Endodermal cell (in vitro differentiated cells): ENCODE measurements at places on chromosomes 5 and 9.

DNA sequence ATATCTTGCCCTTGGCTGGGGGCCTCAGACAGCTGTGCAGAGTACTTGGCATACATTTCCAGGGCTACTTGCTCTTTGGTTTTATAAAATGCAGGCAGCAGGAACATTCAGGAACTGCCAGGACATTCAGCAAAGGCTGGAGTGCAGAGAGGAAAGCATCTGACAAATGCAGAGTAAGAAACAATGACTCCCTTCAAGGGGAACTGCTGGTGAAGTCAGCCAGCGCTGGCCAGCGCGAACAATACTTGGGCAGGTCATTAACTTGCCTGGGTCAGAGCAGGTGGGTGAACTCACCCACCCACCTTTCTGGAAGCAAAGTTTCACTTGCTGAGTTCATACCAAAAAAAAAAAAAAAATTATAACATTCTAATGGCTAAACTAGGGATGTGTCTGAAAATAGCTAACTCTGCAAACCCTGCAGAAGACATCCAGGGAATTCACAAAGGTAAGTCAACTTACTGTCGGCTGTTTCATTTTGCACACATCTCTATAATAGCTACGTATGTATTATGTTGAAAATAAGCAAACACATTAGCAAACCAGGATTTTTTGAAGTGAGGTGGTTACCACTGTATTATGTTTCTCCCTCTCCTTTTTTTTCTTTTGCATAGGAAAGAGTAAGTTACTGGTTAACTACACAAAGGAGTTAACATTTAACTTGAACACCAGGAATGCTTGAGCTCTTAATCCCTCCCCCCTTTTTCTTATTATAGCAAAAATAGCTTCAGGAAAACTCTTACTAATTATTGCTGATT, 152.2 kb downstream of the GLIS3 start:
- peak; percentile 57 for DNase-seq

DNA sequence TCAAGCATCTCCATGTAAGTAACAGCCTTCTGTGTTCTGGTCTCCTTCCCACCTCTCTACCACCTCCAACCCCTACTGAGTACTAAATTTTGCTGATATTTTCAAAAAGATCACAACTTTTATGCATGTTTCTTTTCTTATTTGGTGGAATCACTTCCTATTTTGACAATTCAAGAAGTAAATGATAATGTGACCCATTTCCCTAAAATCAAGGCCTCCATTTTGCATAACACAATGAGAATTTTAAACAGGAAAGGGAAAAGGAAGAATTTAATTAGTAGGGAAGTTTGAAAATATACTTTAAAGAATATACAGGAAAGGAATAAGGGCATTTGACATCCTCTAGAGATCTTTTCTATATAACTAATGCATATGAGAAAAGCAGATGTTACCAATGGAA, 212.9 kb upstream of the RASA1 start:
- no peak for DNase-seq

DNA sequence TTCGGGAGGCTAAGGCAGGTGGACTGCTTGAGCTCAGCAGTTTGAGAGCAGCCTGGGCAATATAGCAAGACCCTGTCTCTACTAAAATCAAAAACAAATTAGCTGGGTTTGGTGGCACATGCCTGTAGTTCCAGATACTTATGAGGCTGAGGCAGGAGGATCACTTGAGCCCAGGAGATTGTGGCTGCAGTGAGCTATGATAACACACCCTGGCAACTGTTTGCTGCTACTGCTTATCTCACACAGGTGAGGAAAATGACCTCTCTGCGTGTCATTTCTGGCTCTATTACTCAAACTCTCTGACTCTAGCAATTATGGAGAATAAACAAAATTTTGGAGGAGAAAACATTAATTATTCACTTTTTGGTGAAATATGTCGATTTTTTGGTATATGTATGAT, 45.3 kb upstream of the TMC1 start:
- no peak for DNase-seq

DNA sequence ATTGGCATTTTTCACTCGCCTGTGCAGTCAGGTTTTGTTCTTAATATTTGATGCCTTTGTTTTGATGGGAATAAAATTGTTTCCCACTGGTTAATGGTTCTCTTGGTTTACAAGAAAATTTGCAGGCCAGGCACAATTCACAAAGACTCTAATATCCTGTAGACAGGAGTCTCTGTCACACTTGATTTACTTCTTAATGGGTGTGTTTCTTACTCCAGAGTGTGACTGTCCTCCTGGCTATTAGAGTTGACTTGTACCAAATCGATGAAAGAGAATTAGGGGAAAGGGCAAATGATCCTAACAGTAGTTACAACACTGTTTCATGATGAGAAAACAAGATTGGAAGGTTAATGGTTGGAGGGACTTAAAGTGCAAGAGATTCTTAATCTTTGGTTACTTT, 142.8 kb upstream of the SV2C start:
- DNase-seq: no peak

DNA sequence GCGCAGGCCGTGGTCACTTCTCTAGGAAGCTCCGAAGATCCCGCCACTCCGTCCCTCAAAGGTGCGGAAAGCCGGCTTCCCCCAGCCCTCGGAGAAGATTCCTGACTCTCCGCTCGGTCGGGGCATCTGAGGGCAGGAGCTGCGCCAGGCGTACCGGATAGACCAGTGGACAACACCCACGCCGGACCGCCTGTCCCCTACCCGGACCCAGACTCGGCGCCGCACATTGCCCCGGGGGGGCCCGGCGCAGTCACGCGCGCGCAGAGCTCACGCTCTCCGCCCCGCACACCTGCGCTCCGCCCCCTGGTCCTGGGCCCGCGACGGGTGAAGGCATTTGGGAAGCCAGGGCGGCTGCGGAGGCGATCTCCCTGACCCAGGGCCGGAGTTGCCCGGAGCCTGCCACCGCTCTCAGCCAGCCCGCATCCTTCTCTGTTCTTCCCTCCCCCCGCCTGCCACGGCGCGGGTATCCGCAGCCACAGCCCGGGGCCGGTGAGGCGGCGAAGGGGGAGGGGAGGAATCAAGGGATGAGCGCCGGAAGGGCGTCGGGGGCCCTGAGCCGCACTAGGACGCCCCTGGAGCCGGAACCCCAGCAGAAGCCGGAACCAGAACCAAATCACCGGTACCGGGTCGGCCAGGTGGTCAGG, 448 bp downstream of the RELL2 start:
- DNase-seq: peak; percentile 77
